ENCODE measurements at places on chromosomes 7 and 10.

DNA sequence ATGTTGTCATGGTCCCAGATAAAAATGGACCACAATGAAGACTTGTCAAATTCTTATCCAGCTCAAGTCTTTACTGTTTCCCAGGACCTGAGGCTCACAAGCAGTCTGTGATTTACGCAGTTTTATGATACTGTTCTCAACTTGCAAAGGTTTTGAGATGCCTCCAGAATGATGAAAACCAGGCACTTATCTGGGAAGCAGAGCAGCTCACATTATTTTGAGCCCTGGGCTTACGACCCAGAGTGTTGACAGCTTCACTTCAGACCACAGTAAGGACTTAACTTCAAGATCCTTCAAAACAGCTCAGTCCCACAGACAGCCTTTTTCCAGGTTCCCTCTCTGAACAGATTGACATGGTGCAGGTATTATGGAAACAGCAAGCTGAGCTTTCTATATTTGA is 236.1 kb downstream of the RNLS start:
- DNase-seq, result no peak

DNA sequence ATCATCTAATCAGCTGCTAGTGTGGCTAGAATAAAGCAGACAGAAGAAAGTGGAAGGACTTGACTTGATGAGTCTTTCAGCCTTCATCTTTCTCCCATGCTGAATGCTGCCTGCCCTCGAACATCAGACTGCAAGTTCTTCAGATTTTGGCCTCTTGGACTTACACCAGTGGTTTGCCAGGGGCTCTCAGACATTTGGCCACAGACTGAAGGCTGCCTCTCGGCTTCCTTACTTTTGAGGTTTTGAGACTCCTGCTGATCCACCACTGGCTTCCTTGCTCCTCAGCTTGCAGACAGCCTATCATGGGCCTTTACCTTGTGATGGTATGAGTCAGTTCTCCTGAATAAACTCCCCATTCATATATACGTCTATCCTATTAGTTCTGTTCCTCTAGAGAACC is 26.0 kb downstream of the PLPP4 start:
- DNase-seq, result no peak

DNA sequence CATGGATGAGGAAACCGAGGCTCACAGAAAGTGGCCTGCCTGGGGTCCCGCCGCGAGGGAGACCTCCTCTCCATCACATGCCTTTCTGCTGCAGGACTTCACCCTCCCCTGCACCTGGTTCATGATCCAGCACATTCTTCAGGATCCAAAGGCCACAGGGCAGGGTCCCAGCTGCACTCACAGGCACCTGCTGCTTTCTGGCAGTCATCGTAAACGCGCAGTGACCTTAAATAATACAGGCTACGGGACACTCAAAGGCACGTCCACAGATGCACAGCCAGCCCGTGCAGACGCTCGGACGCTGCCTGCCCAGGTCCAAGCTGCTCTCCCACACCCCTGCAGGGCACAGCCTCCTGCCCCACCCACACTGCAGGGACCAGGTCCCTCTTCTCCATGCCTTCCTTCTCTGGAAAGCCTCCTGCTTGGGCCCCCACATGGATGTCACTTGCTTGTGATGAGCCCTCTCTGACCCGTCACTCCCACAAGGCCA is 49.9 kb downstream of the CALML3 start:
- no peak for DNase-seq

DNA sequence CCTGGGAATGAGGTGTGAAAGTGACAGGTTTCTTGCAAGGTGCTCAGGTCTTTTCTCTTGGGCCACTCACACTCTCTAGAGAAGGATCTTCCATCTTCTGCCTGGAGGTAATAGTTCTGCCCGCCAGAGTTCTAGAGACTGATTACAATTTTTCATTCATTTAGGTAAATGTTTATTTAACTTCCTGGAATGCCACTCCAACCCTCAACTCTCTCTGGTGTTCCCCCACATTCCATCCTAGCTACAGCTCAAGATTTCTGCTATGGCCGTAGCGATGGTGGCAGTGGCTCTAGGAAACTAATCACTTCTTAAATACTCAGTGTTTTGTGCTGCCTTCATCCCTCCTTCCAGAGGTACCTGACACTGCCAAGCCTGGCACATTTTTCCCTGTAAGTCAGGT is 174.6 kb downstream of the WDR11 start:
- DNase-seq, result no peak

- no peak for DNase-seq
These were observed 91.2 kb downstream of the KAT6B start for GRCh38 chr10:74917481-74918077.

- DNase-seq, result no peak
These were observed 25.3 kb downstream of the AASS start for GRCh38 chr7:122118757-122119156.

DNA sequence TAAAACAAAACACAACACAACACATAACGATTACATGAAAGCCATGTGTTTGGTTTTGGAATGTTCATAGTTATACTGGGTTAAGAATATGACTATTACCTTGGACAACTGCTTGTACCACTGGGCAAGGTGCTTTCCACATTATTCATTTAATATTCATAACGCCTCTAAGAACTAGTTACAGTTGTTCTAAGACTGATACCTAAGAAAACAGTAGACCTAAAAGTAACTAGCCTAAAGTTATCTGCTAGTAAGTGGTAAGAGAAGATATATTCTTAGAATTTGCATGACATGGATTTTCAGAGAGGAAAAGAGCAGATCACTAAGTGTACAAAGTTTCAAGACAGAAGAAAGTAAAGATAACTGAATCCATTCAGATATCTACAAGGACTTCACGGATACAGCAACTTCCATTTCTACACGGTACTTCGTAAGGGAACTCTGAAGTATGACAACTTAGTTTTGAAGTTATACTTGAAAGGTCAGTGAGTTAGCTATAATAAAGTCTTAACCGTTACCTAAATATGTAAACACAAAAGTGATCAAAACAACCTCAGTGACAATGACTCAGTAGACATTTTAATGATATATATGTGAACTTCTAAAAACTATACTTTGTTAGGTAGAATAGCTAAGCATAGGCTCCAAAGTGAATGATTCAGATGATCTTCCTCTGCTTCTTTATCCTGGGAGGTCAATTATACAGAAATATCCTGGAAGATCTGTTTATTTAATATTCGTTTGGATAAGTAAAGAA is 65.1 kb downstream of the MINDY3 start:
- DNase-seq, result no peak

GRCh38 chr7:99729486-99730237 is 5.3 kb downstream of the CYP3A7 start:
- DNase-seq, result no peak

- DNase-seq, result no peak
These were observed 22.4 kb downstream of the ADGRA1 start for GRCh38 chr10:133110133-133110532.

DNA sequence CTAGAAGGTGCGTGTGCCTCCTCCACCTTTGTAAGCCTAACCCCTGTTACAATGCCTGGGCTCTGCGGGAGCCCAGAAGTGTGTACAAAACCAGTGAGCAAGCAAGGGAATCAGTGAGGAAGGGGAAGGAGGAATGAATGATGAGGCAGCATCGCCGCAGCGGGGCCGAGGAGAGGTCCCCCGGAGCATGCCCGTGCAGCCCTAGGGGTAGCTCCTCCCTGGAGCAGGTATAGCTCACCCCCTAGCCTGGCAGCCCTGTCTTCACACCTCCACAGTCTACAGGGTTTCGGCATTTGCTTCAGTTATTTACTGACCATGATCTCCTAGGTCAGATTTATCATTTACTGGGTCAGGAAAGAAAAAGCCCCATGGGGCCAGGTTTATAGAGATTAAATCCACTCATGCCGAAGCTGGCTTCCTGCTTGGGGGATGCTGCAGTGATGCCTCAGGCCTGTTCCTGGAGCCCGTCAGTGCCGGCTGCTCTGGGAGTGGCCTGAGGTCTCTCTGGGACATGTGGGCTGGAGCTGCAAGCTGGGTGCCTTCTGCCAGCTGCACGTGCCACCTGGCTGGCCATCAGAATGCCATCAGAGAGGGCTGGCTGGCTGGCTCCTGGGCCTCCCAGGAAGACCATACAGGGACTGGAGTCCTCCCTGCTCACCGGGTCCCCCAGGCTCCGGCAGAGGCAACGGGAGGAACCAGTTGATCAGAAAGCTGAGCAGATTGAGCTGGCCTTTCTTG is 138.9 kb downstream of the GRK5 start:
- no peak for DNase-seq

GRCh38 chr10:11329062-11329673 is 282.3 kb downstream of the USP6NL start:
- DNase-seq, result no peak

- DNase-seq, result no peak
These were observed 61.9 kb downstream of the TMEM26 start for GRCh38 chr10:61391281-61391680.

- DNase-seq, result no peak
These were observed 45.1 kb upstream of the AP5Z1 start for GRCh38 chr7:4730276-4730675.

DNA sequence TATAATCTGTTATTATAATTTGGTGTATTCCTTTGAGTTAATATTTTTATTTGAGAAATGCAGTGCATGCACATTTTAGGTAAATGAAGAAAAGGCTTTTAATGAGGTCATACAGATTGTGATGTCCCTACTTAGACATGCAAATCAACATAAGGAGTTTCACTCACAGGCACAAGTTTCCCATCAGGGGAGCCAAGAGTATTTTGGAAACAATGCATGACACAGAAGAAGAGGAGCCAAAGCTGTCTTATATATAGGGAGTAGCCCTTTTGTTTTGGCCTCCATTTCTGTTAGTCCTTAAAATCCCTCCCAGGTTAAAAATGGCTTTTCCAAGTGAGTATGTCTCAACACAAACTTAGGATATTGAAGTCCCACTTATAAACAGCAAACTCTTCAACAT is 703.4 kb upstream of the ANKRD30A start:
- no peak for DNase-seq

DNA sequence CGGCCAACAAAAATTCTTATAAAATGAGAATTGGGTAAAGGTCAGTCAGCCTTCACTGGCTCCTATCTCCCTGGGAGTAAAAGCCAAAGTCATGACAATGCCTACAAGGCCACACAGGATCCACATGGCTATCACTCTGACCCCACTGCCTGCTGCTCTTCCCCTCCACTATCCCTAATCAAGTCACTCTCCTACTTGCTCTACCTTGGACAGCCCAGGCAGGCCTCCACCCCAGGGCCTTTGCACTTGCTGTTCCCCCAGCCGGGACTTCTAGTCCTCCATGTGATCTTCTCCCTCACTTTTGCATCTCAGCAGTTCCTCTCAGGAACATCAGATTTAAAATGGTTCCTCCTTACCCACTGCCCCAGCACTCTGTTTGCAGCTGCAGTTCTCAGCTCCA is 50.6 kb downstream of the PRR15 start:
- no peak for DNase-seq

- no peak for DNase-seq
These were observed 111.6 kb downstream of the PKD1L1 start for GRCh38 chr7:47836503-47837202.

- DNase-seq, result no peak
These were observed 68.9 kb upstream of the AQP1 start for GRCh38 chr7:30842542-30843451.

- no peak for DNase-seq
These were observed 4.0 kb downstream of the HSPA12A start for GRCh38 chr10:116738339-116738738.

DNA sequence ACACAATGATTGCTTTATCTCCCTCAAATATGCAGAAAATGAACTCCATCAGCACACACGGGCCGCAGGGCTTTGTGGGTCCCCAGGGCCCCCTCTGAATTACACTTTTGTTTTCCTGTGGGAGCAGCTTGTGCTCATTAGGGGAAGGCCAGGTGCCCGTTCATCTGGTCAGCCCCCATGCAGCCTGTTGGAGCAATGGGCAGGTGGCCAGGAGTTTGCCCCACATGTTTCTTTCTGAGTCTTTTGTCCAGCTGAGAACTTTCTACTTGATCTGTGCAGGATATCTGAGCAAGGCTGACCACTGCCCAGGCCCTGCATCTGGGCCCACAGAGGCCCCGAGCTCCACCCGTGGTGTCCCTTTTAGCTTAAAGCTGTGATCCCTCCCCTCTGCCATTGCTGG is 105.3 kb upstream of the FAM20C start:
- DNase-seq, result no peak

DNA sequence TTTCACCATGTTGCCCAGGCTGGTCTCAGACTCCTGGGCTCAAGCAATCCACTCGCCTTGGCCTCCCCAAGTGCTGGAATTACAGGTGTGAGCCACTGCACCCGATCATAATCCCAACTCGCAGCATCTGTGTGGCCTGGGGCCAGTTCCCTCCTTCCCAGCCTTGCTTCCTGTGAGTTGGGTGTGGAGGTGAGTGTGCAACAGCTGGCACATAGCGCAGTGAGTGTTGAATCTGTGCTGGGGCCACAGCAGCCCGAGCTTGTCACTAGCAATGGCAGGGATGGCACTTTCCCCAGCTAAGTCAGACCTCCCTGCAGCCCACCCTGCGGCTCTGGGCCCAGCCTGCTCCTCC is 12.2 kb downstream of the TMEM184A start:
- DNase-seq, result no peak

- DNase-seq, result no peak
These were observed 698.5 kb downstream of the SUGCT start for GRCh38 chr7:40833191-40833887.

- no peak for DNase-seq
These were observed 622.5 kb downstream of the ANKRD7 start for GRCh38 chr7:118846977-118847376.

- DNase-seq, result no peak
These were observed 1.8 kb downstream of the STMP1 start for GRCh38 chr7:135664046-135664589.

GRCh38 chr10:11875494-11876281 is 52.5 kb downstream of the PROSER2 start:
- no peak for DNase-seq

DNA sequence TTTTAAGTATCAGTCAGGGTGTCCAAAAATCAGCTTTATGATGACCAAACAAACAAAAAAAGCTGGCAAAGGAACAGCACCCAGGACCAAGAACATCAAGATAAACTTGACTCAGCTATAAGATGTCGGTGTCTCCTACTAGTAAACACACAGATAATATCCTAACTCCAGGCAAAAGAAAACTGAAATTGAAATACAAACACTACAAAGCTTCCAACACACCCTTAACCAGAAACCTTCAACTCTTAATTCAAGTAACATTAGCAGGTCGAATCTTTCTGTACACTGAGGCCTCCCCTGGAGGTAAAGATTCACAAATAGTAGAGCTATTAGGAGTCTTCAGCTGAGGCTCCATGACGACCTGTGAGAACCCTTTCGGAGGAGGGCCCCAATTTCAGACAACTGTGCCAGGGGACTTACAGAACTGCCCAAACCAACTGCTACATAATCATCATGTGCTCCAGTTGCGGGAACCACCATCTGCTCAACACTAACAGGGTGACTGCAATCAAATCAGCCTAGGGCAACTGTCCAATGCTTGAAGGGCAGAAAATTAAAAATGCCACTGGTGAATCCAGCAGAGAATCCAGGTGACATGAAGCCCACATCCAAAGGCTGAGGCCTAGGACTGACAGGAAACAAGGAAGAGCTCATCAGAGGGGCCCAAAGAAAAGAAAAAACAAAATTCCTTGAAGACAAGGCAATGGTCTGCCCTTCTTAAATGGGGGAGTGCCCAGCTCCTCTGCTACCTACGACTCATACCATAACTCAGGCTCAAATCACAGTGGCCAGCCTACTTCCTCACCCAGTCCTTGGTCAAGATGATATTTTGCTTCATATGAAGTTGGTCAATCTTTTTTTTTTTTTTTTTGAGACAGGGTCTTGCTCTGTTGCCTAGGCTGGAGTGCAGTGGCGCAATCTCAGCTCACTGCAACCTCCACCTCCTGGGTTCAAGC is 20.0 kb downstream of the XPNPEP1 start:
- no peak for DNase-seq

GRCh38 chr10:59688921-59689351 is 20.7 kb downstream of the SLC16A9 start:
- DNase-seq, result no peak

- DNase-seq, result no peak
These were observed 131.8 kb downstream of the HECW1 start for GRCh38 chr7:43244232-43244631.

All from stimulated activated CD4-positive, alpha-beta T cell treated with anti-CD3 and anti-CD28 coated beads, Interleukin-1b, Interleukin-23, amount 100 ng/mL, for 1 hour (primary cell).